ENCODE measurements at places on chromosomes 3 and 15.
A peak's percentile ranks its signal among the peaks of the same experiment; 100 is the strongest.

DNA sequence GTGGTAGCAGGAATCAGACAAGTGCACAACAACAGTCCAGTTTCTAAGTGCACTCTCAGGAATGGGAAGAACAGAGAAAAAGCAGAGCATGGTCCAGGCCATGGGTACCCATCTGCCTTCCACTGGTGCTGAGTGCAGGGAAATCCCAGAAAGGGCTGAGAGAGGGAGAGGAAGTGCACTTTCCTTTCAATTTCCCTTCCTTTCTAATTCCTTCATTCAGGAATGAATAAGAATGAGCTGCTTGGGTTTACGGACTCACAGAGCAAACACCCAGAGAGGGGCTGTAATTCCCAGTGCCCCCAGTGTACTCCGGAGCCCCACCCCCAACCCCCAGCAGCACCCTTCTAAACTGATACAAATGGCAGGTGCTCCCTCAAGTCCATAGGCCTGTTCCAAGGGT lies 300.6 kb downstream of the FOXP1 start:
- no peak for DNase-seq

- no peak for DNase-seq
Observed at GRCh38 chr15:93820566-93820965, 410.8 kb upstream of the MCTP2 start.

DNA sequence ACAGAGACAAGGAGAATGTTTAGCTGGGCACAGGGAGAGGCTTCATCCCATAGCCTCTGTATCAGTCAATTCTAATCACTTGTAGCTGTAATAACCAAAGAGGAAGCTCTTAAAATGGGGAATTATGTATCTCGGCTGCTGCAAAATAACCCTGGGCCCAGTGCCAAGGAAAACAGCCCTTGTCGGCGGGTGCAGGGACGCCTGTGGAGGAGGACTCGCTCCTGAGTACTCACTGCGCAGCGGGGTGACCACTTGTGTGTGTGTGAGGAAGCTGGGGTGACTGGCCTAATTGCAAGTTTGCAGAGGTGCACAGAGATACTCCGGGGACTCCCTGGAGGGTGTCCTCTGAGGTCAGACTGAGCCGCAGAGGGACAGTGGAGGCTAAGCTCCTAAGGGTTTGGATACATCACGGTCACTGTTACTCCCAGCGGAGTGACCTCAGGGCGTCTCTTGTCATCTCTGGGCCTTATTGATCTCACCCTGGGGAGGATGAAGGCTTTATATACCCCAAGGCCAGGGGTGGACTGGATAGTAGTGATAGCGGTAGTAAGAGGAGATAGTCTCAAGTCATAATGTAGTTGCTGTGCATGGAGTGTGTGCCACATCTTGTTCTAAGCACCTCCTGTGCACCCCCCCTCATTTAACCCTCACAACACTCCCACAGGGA lies 37.2 kb downstream of the SLC6A6 start:
- DNase-seq = no peak

GRCh38 chr3:10970306-10970960 lies 22.1 kb upstream of the SLC6A1 start:
- no peak for DNase-seq

DNA sequence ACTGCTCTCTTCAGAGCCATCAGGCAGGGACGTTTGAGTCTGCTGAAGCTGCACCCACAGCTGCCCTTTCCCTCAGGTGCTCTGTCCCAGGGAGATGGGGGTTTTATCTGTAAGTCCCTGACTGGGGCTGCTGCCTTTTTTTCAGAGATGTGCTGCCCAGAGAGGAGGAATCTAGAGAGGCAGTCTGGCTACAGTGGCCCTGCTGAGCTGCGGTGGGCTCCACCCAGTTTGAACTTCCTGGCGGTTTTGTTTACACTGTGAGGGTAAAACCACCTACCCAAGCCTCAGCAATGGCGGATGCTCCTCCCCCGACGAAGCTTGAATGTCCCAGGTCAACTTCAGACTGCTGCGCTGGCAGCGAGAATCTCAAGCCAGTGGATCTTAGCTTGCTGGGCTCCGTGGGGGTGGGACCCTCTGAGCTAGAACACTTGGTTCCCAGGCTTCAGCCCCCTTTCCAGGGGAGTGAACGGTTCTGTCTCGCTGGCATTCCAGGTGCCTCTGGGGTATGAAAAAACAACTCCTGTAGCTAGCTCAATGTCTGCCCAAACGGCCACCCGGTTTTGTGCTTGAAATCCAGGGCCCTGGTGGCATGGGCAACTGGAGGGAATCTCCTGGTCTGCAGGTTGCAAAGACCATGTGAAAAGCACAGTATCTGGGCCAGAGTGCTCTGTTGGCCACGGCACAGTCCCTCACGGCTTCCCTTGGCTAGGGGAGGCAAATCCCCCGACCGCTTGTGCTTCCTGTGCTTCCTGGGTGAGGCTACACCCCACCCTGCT lies 21.1 kb upstream of the ST6GAL1 start:
- DNase-seq = peak; percentile 64

- no peak for DNase-seq
Observed at GRCh38 chr3:41792806-41793205, 169.1 kb downstream of the ULK4 start.

DNA sequence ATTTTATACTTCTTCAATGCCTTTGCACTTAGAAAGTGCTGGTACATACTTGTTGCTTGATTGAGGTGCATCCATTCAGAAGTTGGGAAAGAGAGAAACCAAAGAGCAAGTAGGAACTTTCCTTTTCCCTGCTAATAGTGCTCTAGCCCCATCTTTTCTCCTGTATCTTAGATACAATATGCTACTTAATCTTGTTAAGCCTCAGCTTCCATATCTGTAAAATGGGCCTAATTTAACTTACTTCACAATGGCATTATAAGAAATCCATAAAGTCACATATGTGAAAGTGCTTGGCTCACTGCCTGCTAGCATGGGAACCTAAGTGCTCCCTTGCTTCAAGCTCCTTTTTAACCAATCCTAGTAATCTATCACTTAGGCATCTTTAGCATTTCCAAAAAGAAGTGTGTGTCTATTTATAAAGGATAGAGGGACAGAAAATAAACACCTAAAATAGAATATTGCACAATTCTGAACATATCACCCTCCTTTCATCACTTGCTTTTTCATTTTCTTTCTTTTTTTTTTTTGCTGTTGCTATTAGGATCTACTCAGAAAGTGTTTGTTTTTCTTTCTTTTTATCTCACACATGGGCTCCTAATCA lies 28.1 kb downstream of the KCNAB1 start:
- no peak for DNase-seq

- no peak for DNase-seq
Observed at GRCh38 chr3:181987736-181988135, 276.0 kb downstream of the SOX2 start.

- peak; percentile 28 for DNase-seq
Observed at GRCh38 chr3:197456261-197457091, 99.3 kb downstream of the BDH1 start.

GRCh38 chr15:46312133-46312740 lies 677.4 kb downstream of the SQOR start:
- DNase-seq = peak; percentile 42

GRCh38 chr15:95284933-95285421 lies 1045.5 kb upstream of the NR2F2 start:
- no peak for DNase-seq

DNA sequence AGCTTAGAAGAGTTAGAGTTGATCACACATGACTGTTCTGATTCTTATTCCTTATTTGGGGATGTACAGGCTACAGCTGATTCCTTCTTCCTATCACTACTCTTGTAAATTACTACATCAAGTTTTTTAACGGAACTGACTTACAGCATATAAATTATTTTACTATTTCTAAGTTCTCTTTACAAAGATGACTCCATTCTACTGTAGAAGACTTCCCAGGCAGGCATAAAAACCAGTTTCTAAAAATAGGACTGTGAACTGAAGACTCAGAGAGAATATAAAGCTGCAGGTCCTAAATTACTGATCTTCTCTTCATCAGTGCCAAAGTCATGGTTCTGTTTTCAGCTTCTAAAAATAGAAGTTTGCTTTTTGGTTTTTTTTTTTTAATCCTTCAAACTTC lies 38.9 kb downstream of the ANO10 start:
- no peak for DNase-seq
